Urothelium cell line (cell line): ENCODE measurements at places on chromosomes 12 and 14.

DNA sequence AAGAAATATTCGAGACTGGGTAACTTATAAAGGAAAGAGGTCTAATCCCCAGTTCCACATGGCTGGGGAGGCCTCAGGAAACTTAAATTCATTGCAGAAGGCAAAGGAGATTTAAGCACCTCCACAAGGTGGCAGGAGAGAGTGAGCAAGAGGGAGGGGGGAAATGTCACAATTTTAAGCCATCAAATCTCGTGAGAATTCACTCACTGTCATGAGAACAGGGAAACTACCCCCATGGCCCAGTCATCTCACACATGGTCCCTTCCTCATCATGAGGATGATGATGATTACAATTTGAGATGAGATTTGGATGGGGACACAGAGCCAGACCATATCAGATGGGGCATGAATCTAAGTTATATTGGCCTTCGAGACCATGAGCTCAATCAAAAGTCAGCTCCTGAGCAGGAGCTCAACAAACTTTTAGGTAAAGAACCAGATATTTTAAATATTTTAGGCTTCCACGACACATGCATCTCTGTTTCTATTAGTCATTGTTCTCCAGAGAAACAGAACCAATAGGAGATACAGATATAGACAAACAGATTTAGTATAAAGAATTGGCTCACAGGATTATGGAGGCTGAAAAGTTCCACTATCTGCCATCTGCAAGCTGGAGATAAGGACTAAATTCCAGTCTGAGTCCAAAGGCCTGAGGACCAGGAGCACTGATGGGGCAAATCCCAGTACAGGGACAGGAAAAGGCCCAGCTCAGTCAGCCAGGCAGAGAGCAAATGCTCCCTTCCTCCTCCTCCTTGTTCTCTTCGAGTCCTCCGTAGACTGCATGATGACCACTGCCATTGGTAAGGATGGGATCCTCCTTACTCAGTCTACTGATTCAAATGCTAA, 24.9 kb downstream of the DGLUCY start:
- DNase-seq: peak; percentile 9

DNA sequence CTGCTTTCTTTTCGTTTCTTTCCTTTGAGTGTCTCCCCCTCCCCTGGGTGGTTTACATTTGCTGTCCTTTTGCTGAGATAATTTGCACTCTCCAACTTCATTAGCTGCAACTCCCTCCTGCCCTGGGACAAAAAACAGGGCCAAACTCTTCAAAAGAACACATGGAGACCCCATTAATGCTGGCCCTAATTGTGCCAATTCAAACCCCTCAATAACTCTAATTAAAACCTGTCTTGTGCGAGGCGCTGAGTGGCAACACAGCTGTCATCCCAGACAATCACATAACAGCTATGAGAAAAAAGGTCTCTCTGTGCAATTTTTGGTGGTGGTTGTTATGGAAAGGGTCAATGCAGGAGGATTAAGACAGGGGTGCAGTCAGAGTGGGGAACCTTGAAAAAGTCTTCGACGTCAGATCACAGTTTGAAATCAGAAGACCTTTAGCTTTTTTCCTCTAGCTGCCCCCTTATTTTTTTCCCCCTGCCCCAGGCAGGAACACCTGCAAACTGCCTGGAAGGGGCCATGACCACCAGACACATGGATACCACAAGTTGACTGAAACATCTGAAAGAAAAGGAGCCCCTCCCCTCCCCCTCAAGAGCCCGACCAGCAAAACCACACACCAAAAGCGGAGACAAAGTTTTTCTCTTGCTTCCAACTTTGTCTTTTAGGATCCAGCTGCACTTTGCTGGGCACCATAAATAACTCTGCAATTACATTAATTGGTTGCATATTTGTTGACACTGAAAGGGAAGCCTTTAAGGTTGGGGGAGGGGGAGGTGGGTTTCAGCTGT, 26.5 kb upstream of the SMOC1 start:
- no peak for DNase-seq

DNA sequence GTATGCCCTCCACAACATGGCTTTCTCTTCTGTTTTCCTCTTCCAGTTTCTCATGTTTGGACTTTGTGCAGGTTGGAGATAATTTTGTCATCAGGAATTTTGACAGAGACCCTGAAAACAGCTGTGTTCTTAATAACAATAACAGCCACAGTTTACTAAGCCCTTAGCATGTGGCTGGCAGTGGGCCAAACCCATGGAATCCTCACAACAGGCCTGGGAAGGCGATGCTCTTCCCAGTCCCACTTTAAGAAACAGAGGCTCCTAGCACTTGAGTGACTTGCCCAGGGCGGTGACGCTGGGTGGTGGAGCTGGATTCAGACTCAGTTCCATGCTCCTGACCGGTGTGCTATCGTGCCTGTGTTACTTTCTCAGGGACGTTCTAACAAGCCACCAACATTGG, 20.1 kb upstream of the PLEKHG3 start:
- peak; percentile 57 for DNase-seq

GRCh38 chr12:58504143-58504938, 416.0 kb downstream of the LRIG3 start:
- DNase-seq: no peak

GRCh38 chr12:108837680-108838079, 19.7 kb downstream of the SSH1 start:
- DNase-seq: no peak

DNA sequence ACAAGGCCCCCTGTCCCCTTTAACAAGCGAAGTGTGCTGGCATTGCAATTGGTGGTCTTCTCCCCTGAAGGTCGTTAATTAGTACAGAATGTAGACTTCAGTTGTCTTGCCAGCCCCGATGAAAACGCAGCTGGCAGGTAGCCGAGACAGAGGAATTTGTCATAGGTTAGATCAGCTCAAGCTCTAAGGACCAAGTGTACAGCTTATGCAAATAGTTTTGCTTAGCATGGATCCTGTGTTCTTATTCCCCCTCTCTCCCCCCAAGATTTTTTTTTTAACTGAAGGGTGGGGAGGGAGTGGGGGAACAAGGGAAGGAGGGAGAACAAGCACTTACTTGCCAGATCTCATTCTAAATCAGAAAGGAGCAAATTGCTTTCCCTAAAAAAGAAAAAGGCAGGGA, 58.6 kb upstream of the PARP11 start:
- no peak for DNase-seq

GRCh38 chr14:68327231-68327630, 465.6 kb downstream of the ZFP36L1 start:
- no peak for DNase-seq

DNA sequence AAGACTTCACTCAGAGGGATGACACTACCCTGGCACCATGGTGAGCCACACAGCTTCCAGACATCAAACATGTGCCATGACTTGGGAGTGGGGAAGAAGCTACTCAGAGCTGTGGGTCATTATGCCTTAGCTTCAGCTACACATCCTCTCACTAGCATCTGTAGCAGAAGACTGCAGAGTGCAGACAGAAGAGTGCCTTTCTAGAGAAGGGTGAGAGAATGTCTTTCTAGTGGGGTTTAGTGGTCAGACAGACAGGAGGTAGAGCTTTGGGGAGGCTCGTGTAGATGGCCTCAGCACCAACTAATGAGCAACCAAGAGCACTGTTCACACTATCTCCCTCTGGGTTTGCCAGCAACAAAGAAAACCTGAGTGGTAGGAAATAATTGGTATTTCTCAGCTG, 4.9 kb upstream of the B4GALNT3 start:
- no peak for DNase-seq

GRCh38 chr12:58745348-58746125, 174.8 kb downstream of the LRIG3 start:
- DNase-seq: no peak

- no peak for DNase-seq
Measured at GRCh38 chr14:60164404-60164711, 840 bp downstream of the DHRS7 start.

- no peak for DNase-seq
Measured at GRCh38 chr12:107485731-107486130, 199.9 kb upstream of the PWP1 start.

DNA sequence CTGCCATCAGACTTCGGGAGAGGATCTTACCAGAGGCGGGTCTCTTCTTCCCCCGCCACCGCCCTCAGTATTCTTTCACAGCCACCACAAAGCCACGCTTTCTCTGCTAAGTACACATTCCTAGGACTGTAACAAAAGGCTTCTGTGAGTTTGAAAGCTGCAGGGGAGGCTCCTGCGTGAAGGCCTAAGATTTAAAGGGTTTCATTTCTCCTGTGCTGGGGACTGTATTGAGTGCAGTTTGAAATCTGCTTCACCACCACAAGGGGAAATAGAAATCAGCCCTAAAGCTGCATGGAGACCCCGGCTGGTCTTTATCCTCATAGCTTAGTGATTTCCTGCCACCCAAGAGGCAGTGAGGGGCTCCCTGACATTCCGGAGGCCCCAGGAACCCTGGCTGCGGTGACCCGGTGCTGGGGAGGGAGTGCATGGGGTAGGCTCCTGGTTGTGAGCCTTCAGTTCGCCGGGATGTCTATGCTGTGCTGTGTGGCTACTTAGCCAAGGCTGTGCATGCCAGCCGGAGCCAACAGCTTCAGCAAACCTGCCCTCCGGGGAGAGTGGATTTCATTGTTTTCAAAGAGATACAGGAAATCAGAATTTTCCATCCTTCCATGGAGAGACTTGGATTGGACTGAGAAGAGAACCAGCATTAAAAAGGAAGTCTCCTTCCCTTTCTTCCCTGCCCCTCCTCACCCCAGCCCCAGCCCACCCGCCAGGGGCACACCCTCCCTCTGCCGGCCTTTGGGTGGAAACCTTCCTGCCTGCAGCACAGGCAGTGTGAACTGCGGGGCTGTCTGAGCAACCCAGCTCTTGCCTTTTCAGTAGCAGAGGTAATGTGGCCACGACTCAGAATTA, 163.3 kb downstream of the ETV6 start:
- DNase-seq: peak; percentile 52

- DNase-seq: no peak
Measured at GRCh38 chr12:92356425-92356824, 210.8 kb upstream of the BTG1 start.

DNA sequence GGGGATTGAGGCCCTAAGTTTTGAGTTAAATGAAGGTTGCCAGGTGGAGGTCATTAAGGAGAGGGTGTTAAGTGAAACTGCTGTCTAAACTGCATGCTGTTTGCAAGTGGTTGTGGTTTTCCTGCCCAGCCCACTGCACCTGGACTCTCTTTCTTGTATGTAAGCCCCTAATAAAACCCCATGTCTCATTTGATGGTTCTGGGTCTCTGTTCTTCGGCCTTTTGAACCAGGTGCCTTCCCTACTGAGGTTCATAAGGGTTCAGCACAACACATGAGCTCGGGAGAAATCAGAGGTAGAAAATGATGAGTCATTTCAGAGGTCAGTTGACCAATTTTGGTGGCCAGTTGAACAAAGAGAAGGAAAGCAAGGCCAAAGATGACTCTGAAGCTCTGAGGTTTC, 382.5 kb downstream of the RPS29 start:
- DNase-seq: no peak

- no peak for DNase-seq
Measured at GRCh38 chr14:65933400-65934069, 521.0 kb downstream of the FUT8 start.

GRCh38 chr12:113528606-113529293, 57.1 kb upstream of the LHX5 start:
- no peak for DNase-seq

GRCh38 chr12:66063916-66064315, 66.6 kb downstream of the LLPH start:
- DNase-seq: no peak

DNA sequence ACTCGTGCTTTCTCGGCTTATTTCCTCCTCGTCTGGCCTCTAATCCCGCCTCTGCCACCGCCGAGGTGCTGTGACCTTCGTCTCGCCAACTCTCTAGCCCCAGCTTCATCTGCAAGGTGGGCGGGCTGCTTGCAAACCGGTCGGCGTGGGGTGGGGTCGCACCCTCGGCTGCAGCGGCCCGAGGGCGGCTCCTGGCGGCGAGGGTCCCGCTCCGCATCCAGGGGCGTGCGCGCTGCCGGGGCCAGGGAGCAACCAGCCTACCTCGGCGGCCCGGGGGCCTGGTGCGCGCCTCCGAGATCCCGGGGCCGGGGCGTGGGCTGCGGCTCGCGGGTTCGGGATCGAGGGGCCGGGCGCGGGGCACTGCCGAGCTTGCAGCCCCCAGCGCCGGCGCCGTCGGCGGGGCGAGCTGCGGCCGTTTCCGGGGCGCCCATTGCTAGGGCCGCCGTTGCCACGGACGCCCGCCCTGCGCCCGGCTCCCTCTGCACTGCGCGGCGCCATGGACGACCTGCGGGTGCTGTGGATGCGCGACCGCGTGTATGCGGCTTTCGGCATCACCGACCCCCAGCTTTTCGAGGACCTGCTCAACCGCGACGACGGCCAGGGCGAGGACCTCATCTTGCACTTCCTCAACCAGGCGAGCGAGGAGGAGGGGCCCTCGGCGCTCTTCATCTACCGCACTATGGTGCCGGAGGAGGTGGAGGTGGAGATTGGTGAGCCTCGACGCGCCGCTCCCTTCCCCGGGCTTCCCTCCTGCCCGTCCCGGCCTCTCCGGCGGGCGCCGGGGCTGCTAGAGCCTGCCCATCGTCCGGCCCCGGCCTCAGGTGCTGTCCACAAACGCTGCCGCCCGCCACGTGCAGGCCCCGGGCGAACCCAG, at the start of gene DNAH10:
TSS of gene DNAH10 (plus strand) at position 461 of the 874 bp plus-strand sequence. CDS start at position 497, 36 bp downstream.
- no peak for DNase-seq

GRCh38 chr14:97584528-97584927, 787.3 kb downstream of the VRK1 start:
- no peak for DNase-seq

DNA sequence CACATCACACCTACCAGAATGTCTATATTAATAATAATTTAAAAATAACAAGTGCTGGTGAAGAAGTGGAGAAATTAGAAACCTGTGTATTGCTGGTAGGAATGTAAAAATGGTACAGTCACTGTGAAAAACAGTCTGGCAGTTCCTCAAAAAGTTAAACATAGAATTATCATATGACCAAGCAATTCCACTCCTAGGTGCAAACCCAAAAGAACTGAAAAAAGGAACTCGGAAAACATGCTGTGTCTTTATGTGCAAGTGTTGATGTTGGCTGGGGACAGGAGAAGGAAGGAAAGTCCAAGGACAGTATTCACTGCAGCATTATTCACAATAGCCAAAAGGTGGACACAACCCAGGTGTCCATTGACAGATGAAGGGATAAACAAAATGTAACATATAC, 146.5 kb downstream of the TTC7B start:
- DNase-seq: no peak

DNA sequence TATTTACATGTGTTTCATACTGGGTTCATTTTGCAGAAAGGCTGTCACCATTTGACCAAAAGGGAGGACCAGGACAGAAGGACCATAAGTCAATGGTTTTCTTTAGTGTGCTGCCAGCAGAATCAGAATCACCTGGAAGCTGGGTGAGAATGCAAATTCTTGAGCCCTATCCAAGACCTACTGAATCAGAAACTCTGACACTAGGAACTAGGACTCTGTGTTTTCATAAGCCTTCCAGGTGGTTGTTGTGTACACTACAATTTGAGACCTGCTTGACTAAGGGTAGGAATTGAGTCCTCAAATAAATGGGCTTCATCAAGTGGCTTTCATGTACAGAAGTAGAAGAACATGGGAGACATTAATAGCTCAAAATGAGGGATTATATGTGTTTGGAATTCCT, 32.2 kb downstream of the PDE6H start:
- no peak for DNase-seq

GRCh38 chr14:103492156-103492925, 30.3 kb downstream of the CKB start:
- DNase-seq: no peak

GRCh38 chr12:104809706-104810385, 148.2 kb downstream of the SLC41A2 start:
- no peak for DNase-seq

- DNase-seq: no peak
Measured at GRCh38 chr12:71474791-71475190, 35.2 kb downstream of the LGR5 start.

- DNase-seq: no peak
Measured at GRCh38 chr12:129005416-129005815, 152.1 kb downstream of the GLT1D1 start.
